ENCODE measurements at places on chromosomes 11 and 22.

- no peak for DNase-seq
These were observed 43.9 kb upstream of the BID start for GRCh38 chr22:17818180-17818579.

- DNase-seq = peak; percentile 84
These were observed 84.4 kb upstream of the SEPTIN5 start for GRCh38 chr22:19629720-19630419.

DNA sequence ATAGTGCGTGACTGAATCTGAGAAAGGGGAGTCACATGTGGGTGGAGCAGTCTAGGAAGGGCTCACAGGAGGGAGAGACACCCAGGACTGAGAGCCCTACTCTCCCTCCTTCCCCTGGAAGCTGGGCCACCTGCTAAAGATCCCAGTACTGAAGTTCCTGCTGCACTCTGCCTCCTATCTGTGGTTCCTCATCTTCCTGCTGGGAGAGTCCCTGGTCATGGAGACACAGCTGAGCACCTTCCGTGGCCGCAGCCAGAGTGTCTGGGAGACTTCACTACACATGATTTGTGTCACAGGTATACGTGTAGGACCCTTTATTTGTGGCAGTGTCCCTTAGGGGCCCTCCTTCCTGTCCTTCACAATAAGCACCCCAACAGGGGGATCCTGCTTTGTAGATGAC lies 19.3 kb downstream of the ART5 start:
- no peak for DNase-seq

DNA sequence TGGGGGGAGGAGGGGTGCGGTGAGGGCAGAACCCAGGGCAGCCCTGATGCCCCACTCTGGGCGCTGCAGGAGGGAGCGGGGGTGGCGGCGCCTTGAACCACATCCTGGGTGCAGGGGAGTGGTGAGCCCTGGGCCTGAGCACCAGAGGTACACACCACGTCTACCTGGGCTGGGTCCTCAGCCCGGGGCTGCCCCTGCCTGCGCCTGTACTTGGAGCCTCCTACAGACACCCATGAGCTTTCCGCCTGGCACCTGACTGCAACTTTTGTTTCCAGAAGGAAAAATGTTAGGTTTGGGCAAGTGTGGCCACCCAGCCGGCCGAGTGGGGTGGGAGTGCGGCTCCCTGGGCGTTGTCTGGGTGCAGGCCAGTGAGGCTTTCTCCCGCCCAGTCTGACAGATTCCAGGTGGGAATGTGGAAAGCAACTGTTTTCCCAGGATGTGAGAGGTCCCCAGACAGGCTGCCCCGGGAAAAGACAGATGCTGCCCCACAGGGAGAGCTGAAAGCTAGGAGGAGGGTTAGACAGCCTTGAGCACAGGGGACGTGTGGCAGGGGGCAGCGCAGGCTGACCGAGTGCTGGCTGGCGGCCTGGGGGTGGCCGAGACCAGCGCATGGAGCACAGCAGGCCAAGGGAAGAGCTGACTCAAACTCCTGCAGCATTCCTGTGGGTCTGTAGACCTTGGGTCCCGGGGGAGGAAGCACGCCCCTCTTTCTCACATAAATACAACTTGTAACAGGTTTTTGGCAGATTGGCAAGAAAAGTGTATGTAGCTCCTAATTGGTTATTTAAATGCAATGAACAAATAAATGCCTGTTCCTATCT lies 44.1 kb downstream of the GNB1L start:
- no peak for DNase-seq

DNA sequence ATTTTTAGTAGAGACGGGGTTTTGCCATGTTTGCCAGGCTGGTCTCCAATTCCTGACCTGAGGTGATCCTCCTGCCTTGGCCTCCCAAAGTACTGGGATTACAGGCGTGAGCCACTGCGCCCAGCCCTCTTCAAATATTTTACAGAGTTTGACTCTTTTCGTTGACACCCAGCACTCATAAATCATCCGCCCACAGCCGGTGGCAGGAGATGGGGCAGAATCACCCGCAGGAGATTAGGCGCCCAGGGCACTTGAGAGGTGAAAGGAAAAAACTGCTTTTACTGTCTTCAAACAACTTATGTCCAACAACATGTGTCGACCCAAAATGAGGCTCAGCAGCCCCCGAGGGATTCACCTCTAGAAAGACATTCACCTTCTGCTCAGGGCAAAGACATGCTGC lies 56.9 kb downstream of the OSBP2 start:
- no peak for DNase-seq

GRCh38 chr22:47550524-47551430 lies 788.3 kb downstream of the TBC1D22A start:
- DNase-seq = no peak

DNA sequence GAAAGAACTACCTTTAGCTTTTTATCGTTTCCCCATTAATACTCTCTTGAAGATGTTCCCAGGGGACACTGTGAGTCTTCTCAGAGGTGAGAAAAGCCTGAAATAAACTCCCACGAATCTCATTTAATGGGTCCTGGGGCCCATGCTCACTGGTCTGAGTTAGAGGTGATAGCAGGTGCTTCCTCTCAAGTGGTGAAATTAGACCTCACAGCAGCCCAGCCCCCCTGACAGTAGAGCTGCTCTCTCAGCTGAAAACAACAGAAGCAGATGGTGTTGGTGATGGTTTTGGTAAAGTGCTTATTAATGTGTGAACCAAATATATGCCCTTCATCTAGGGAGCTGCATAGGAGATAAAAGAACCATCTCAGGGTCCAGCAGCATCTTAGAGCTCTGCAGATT lies 76.8 kb upstream of the VPREB1 start:
- DNase-seq = peak; percentile 16

DNA sequence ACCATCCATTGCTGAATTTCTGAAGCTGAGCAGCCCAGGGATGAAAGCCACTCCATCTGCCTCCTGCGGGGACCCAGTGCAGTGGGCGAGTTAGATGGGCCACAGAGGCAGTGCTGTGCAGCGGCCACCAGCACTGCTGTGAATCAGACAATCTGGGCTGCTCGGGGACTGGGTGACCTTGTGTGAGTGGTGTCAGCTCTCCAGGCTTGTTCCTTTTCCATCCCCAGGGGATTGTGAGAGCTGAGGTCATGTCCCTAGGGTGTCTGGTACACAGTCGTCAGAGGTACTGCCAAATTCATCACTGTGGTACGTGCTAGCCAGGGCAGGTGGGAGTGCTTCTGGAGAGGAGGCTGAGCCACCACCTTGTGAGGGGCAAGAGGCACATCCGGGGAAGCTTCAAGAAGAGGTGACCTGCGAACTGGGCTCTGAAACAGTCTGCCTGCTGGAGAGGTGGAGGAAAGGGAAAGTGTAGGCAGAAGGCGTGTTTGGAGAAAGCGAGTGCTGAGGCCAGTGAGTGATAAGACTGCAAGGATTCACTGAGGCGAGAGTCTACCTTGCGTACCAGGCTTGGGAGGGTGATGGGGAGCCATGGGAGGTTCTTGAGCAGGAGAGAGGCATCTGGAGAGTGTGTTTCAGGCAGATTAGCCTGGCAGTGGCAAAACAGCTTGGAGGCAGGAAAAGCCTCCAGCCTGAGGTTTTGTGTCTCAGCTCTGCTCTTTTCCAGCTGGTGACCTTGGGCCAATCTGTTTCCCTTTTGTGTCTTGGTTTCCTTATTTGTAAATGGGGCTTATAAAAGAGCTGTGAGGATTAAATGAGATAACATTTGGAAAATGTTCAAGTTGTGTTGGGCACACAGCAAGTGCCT lies 22.7 kb downstream of the CACNA1I start:
- DNase-seq = no peak

DNA sequence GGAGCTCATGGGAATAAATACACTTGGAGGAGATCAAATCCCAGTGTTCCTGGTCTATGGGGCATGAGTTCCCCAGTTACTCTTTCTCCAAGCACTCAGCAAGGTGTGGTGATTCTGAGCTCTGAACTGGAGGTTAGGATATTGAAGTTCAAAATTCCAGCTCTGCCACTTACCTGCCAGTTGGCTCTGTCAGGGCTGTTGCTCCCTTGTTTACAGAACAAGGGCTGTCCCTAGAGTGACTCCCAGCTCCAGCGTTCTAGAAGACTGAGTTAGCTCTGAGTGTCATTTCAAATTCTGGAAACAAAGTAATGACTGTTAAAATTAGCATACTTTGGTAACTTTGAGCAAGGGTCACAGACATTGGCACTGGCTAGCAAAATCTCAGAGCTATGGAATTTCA lies 69.7 kb upstream of the ZBED5 start:
- DNase-seq = no peak

- peak; percentile 79 for DNase-seq
These were observed 35.7 kb upstream of the DKK3 start for GRCh38 chr11:12043959-12044791.

GRCh38 chr11:69650081-69650831 lies 9.3 kb downstream of the CCND1 start:
- DNase-seq = no peak

- DNase-seq = no peak
These were observed 7.1 kb downstream of the LRRC10B start for GRCh38 chr11:61515686-61516085.

DNA sequence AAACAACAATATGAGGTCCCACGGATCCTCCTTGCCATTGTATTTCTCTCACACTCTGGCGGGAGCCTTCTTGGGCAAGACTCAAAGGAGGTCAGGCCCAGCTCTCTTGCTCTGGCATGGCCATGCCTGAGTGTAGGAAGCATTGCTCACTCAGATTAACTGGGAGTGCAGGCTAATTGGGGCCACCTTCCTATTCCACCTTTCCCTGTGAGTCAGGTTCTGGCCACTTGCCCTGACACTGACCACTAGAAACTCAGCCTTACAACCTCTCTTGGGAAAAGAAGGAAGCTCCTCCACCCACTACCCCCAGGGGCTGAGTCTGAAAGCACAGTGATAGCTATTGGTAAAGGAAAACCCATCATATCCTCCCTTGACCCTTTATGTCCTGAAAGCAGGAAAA lies 121.8 kb upstream of the NTM start:
- no peak for DNase-seq

- peak; percentile 40 for DNase-seq
These were observed 163.4 kb upstream of the NCAM1 start for GRCh38 chr11:112797648-112798293.

GRCh38 chr22:38298312-38299005 lies 18.8 kb downstream of the CSNK1E start:
- peak; percentile 37 for DNase-seq

Data from KBM-7 (cell line).